Stimulated activated CD4-positive, alpha-beta T cell treated with anti-CD3 and anti-CD28 coated beads, Interleukin-1b, Interleukin-23, amount 100 ng/mL, for 1 hour (primary cell): ENCODE measurements at places on chromosomes 7 and 10.

DNA sequence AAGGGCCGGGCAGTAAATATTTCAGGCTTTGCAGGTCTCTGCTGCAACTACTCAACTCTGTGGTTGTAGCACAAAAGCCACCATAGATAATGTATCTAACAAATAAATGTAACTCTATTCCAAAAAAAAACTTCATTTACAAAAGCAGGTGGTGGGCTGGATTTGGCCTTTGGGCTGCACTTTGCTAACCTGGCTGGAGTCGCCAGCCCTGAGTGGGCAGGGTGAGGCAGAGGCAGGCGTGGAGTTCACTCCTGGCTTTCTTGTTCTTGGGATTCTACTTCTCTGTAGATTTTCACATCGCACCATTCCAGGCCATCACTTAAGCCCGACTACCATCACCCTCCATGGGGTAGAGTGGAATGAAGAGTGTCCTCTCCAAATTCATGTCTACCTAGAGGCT lies 367.6 kb upstream of the MGMT start:
- DNase-seq = no peak

DNA sequence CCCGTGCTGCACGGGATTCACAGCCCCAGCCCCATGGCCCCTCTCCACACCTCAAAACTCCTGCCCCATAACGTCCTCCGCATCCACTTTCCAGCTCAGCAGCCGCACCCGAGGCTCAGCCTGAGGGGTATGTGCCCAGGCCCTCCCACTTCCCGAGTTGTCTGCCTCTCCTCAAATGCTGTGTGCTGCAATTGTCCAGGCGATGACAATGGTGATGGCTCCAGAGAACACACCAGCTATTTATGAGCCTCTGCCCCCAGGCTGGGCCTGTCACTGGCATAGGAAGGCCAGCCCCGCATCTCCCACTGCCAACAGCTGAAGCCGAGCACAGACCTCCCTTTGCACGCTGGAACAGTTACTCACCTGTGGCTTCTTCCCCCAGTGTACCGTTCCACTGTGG lies 2.4 kb upstream of the LDB3 start:
- no peak for DNase-seq

GRCh38 chr10:88946965-88947590 lies 5.5 kb downstream of the ACTA2 start:
- DNase-seq = no peak

DNA sequence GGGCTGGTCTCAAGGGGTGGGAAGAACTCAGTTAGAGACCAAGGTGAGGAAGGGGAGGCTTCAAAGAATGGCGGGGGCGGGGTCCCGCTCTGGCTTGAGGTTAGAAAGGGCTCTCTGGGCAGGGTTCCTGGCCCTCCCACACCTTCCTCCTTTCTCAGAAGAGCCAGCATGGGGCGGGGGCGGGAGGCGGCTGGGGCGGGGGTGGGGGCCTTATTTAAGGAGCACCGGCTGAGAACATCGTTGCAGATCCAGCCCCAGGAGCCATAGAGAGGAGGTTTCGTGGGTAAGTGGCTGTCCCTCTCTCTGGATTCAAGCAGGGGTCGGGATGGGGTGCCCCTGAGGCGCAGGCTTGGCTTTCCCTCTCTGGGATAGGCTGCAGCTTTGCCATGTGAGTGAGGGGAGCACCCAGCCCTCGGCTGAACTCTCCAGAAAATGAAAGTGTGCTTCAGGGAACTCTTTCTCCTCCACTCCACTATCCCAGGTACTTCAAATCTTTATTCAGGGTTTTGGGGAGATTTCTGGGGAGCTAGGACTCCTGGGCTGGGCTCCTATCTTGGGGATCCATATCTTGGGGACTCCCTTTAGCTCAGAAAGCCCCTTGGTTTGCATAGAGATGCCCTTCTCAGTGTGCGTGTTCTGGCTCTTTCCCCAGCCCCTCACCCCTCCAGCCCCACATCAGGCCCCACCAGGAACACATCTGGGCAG lies 3.3 kb upstream of the CUEDC2 start:
- DNase-seq = no peak

DNA sequence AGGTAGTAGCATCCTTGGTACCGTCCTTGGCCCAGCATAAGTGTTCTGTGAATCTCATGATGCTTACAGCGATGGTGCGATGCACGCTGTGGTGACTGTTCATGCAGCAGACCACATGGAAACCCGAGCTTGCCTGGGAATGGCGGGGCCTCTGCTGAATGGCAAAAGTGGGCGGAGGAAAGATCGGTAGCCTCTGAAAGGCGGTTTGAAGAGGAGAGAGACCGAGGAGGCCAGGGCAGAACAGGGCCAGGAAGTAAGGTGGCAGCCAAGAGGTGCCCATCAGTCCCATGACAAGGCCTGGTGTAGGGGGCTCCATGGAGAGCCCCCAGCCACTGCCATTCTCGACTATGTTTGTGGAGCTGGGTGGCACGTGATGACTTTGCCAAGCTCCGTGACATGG lies 33.2 kb upstream of the CNPY1 start:
- no peak for DNase-seq

GRCh38 chr7:2175091-2175490 lies 57.7 kb downstream of the MAD1L1 start:
- DNase-seq = no peak

- no peak for DNase-seq
These were observed 28.3 kb downstream of the MAD1L1 start for GRCh38 chr7:2204446-2204845.

DNA sequence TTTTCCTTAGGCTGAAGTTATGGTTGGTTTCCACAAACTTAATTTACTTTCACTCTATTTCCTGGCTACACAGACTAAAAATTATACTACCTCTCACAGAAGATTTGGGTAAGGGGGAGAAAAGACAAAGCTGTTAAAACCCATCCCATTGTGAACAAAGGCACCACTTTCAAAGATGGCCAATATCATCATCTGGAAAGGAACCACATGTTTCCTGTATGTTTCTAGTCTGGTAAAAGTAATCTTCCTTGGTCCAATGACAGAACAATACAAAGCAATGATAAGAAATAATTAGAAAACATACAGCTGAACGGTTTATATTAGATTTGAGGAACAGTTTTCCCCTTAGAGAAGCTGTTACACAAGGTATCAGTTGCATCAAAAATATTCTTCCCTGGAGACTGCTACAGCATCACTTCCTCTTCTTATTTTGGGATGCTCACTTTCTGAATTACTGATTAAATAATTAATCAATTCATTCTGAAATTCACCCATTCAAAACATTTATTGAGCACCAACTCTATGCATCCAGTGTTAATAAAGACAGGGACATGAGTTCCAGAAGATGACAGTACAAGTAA lies 8.5 kb upstream of the SFR1 start:
- DNase-seq = no peak

GRCh38 chr7:114481999-114482398 lies 67.4 kb downstream of the FOXP2 start:
- DNase-seq = no peak

GRCh38 chr10:130875897-130876472 lies 435.5 kb downstream of the TCERG1L start:
- no peak for DNase-seq

- DNase-seq = no peak
These were observed 498.1 kb downstream of the KIF20B start for GRCh38 chr10:90199513-90199912.

DNA sequence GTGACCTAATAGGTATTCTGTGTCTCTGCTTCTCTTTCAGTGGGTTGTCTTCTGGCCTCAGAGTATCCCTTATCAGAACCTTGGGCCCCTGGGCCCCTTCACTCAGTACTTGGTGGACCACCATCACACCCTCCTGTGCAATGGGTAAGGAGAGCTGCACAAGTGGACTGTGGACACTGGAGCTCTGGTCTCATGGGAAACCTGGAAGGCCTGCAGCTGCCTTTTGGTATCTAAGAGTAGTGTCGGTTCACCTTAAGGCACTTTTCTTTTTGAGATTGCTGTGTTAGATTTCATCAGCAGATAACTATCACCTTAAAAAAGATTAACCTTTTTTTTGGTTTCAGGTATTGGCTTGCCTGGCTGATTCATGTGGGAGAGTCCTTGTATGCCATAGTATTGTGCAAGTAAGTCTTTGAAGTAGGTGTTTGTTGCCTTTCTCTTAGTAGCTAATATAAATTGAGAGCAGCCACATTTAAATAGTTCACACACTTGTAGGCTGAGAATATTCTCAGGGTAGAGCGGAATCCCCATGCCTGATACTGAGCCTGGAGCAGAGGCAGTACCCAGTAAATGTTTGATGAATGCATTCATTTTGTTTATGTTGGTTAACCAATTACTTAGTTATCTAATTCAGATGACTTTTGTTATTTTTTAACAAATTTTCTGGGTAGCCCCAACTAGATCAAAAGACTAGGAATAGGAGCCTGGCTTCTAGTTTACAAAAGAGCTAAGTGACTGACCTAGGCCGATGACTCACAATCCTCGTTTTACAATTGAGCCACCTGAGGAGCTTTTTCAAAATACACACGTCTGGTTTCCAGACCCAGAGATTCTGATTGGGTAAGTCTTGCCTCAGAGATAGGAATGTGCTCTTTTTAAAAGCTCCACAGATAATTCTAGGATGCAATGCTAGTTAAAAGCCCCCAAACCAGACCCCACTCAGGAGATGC lies 3.6 kb downstream of the TMEM254 start:
- no peak for DNase-seq

- no peak for DNase-seq
These were observed 15.4 kb upstream of the CDK6 start for GRCh38 chr7:92851732-92852131.

DNA sequence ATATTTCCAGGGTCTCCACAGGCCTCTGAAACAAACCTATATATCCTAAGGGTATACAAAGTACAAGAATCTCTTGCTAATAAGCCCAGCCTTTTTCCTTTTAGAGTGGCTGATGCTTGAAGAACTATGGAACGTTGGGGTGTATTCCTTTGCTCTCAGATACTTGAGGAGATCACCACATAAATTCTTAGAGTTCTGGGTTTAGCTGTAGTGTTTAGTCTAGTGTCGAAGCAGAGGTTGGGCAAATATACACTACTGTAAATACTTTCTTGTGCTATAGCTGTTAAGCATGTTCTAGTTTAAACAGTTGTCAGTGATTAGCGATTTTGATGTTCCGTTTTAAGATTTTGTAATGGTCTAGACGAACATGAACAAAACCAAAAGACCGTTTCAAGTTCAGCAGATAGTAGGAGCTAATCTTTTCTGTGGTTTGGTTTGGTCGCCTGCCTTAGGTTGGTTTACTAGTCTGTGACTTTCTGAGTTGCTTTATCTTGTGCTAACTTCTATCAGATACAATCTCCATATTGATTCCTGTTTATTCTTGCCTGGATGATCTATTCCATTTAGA lies 229.6 kb downstream of the NSUN6 start:
- no peak for DNase-seq

GRCh38 chr7:24255139-24255538 lies 28.9 kb upstream of the NPY start:
- no peak for DNase-seq

GRCh38 chr7:98626460-98627412 lies 9.7 kb downstream of the NPTX2 start:
- no peak for DNase-seq

- DNase-seq = no peak
These were observed 53.1 kb downstream of the TEX36 start for GRCh38 chr10:125629758-125630376.

- no peak for DNase-seq
These were observed 121.6 kb downstream of the CREB5 start for GRCh38 chr7:28533731-28534531.

GRCh38 chr10:119339109-119339508 lies 131.7 kb downstream of the GRK5 start:
- DNase-seq = no peak

GRCh38 chr7:47765373-47765979 lies 182.8 kb downstream of the PKD1L1 start:
- DNase-seq = no peak

DNA sequence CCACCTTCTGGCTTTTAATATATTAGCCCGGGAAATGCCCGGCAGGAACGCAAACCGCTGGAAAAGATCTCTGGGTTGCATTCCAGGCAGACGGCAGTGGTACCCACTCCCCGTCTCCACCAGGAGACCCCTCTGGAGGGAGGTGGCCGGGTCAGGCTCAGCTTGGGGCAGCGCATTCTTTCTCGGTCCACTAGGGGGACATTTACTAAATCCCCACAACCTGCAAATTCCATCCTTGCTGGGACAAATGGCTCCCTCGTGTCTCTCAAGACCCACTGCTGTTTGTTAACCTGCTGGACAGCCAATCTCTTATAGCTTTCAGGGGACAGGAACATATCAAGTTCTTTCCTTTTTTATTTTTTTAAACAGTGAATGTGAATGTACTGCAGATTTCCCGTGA lies 45.8 kb upstream of the CARD11 start:
- DNase-seq = no peak

GRCh38 chr10:70544431-70545340 lies 57.9 kb downstream of the PRF1 start:
- DNase-seq = no peak

- DNase-seq = no peak
These were observed 237.3 kb downstream of the SEMA3A start for GRCh38 chr7:83957333-83957732.

GRCh38 chr10:7756360-7756992 lies 31.3 kb downstream of the KIN start:
- no peak for DNase-seq

DNA sequence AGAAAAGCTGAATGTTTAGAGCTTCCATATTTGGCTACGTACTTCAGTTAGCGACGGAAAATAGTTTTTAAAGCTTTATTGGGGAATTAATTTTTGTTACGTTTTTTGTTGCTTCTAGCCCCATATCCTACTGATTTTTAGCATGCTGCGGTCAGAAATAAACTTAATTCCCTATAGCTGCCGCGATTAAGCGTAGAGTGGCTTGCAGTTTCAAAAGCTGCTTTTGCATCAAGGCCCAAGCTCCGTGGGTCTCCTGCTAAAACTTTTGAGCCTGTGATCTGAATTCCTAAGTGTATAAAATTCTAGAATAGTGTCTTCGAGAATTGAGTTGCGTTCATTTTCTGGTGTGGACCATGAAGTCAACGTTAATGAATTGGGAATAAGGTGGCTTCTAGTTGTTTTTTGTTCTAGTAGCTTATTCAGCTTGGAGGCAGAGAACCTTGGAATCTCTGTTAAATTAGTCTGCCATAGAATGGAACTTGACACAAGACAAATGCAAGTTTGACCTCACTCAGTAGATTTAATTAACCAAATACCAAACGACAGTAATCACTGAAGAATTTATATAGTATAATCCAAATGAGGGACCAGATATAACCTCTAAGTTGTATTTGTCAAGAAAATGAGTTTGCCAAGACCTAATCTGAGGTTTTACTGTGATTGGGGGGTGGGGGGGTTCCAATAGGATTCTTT lies 977 bp downstream of the CALU start:
- DNase-seq = no peak

GRCh38 chr7:98669329-98670000 lies 52.4 kb downstream of the NPTX2 start:
- no peak for DNase-seq

GRCh38 chr10:82811621-82812020 lies 936.6 kb downstream of the NRG3 start:
- no peak for DNase-seq

DNA sequence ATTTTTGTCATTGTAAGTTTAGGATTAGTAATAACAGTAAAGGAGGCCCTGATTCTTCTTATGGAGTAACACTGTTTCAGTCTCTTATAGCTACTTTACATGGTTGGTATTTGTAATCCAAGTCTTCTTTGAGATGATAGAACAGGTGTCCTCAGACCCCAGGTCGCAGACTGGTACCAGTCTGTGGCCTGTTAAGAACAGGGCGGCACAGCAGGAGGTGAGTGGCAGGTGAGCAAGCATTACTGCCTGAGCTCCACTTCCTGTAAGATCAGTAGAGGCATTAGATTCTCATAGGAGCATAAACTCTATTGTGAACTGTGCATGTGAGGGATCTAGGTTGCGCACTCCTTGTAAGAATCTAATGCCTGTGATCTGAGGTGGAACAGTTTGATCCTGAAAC lies 77.3 kb downstream of the STK31 start:
- no peak for DNase-seq
